ENCODE measurements at places on chromosomes 1 and 21. TPM values are rescaled to one million over a fixed set of nuclear protein-coding genes. Genes with fewer than 3 reads are reported as not detected.

Gene GBP5
- polyA plus RNA-seq, result not detected

DNA sequence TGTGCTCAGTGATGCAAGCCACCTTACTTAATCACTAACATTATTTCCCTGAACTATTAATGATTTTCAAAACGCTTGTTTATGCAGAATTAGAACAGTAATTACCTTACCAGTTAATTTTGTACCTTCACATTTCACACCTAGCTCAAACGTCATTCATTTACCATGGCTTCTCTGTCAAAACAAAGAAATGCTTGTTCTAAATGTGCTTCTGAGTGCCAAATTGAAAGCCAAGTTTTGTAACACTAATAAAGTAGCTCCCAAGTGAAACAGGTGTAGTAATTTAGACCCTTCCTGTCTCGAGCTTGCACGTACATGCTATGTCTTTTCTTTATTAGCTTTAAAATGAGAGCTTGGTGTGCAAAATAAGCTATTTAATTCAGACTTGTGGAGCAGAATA lies 533.7 kb upstream of the PKN2 start:
- DNase-seq, result no peak

DNA sequence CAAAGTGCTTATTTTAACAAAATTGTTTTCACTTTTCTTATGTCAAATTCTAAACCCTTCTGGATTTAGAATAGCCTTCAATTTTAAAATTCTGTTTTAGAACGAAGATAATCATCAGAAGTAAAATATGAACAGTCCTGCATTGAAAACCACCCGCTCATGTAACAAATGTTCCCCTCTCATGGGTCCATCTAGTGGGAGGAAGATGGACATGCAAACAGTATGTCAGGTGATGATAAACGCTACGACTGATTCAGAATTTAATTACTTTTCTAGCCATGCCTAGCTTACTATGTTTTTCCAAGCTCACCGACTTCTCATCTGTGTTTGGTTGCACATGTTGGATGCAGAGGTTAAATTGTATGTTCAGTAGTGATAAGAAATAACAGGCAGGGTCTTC lies 23.5 kb downstream of the SOD1 start:
- no peak for DNase-seq

Gene PADI2
- not detected for polyA plus RNA-seq

DNA sequence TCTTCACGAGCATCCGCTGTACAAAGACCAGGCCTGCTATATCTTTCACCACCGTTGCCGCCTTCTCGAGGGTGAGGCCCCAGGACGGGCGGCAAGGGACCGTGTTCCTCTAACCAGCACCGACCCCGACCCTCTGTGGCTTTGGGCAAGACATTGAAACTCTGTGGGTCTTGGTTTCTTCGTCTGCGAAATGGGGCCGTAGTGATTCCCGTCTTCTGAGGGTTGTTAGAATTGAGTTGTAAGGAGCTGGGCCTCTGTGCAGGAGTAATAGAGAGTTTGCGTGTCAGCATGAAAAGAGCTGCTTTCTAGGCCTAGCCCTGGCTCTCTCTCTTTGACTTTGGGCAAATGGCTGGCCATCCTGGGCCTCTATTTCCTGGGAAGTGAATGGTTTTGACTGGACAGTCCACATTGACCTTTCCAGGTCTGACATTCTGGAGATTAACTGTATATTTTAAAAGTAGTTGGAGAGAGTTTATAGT lies 591 bp downstream of the MRPL37 start:
- no peak for DNase-seq

DNA sequence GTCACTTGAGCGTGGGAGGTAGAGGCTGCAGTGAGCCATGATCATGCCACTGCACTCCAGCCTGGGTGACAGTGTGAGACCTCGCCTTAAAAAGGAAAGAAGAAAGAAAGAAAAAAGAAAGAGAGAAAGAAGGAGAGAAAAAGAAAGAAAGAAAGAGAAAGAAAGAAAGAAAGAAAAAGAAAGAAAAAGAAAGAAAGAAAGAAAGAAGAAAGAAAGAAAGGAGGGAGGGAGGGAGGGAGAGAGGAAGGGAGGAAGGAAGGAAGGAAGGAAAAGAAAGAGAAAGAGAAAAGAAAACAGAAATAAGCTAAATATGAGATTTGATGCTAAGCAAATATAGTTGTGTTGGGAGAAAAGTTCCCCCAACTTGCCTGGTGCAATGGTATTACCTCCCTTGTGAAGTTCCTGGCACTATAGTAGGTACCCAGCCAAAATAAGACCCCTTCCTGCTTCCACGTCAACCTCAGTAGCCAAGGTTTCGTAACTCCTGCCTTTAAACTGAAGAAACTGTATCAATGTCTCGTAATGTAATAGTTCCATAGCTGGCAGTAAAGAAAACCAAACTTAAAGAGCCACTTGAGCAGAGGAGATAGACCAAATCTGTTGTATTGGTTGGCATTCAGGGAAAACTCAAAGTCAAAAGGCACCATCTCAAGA lies 88.1 kb upstream of the HNRNPU start:
- no peak for DNase-seq

GRCh38 chr1:160837558-160838205 lies 25.0 kb downstream of the CD244 start:
- no peak for DNase-seq

Gene FTCD
- not detected for polyA plus RNA-seq

DNA sequence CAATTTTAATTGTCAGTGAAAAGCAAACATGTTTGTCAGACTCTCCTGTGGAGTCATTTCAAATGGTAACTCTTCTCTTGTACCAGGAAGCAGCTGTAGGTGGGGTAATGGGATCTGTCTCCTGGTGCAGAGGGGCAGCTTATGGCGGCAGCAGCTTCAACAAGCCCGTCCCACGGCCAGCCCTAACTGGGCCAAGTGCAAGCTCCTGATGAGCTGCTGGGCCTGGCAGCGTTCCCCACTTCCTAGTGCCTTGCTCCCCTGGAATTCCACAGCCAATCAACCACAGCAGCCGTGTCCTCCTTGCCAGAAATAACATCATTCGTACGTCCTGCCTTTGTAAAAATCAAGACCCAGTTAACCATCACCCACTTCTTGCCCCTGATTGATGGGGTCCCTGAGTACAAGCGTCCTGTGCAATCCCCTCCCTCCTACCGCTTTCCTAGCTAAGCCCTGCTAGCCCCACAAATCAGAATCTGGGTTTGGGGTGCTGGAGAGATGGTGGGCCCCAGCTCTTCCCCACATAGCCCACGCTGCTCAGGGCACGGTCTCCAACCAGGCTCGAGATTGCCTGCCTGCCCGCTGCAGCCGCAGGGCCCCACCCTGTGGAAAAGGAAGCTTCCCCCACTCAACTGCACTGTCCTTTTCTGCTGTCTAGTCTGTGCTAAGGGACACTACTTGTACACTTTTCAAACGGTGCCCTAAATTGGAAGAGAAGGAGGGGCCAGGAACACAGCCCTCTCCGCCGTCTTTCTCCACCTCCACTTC lies 61.2 kb downstream of the TOR1AIP2 start:
- no peak for DNase-seq
